ENCODE measurements at places on chromosomes 4 and X.

DNA sequence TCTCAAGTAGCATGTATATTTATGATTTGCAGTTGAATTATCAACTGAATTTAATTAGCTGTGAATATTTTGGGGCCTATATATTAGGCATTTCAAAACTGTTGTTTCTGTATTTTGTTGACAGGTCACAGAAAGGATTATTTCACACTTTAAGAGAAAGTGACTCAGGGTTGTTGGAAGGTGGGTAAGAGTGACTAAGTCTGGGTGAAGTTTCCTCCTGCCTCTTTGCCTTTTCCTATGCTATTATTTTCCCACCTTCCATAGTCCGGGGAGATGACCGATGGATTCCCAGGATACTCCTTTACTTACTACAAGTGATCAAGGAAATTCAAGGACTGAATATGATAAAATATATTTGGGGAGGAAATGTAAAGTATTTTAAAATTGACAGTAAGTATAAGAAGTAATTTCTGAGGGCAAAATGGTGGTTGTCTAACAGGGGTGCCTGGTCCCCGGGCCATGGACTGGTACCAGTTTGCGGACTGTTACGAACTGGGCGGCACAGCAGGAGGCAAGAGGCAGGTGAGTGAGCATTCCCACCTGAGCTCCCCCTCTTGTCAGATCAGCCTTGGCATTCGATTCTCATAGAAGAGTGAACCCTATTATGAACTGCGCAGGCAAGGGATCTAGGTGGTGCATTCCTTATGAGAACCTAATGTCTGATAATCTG is 175.5 kb upstream of the GPRIN3 start:
- DNase-seq = no peak

DNA sequence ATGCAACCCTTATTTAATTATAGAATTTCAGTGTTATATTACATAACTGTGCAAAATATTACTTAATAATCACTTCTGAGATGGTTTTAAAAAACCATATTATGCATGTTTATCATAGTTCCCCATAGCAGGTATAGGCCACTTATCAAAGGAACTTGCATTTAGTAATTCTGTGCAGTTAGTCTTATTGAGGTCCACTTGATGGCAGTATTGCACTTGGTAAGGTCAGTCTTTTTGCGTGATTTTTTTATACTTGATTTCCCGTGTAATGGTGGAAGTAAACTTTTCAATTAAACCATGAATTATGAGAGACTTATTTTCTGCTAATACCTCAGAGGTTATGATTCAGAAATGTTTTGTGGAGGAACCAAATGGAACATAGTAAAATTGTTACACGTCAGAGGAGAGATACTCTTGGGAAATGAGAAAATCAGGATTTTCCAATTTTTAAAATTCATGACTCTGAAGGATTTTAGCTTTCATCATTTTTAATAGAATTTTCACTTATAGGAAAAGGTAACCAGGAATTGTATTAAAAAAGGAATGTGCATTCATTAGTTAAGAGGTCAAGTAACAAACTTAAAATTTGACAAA is 230.0 kb downstream of the CCSER1 start:
- DNase-seq = peak; percentile 57

GRCh38 chr4:1572521-1572920 is 111.6 kb downstream of the FAM53A start:
- DNase-seq = no peak

DNA sequence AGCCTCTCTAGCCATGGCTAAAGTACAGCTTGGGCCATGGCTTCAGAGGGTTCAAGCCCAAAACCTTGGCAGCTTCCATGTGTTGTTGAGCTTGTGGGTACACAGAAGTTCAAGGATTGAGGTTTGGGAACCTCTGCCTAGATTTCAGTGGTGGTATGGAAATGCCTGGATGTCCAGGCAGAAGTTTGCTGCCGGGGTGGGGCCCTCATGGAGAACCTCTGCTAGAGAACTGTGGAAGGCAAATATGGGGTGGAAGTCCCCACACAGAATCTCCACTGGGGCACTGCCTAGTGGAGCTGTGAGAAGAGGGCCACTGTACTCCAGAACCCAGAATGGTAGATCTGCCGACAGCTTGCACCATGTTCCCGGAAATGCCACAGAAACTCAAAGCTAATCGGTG is 59.5 kb downstream of the NEXMIF start:
- no peak for DNase-seq

GRCh38 chr4:20773144-20773997 is 73.1 kb downstream of the PACRGL start:
- no peak for DNase-seq

DNA sequence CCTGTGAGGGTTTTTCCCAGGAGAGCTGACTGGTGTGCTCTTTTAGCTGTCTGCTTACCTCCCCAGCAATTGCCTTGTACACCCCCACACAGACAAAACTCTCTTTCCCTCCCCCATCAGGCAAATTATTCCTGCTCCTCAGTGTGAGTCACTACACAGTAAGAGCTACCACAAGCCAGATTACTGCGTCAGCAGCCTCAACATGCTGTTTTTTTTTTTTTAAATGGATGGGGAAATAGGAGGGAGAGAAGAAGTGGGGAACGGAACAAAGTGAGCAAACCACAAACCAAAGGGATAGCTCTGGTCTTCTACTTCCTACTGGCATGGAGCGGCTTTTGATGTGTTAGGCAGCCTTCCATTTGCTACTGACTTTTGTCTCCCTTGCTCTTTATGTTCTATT is 107.5 kb upstream of the ACSL4 start:
- DNase-seq = no peak

DNA sequence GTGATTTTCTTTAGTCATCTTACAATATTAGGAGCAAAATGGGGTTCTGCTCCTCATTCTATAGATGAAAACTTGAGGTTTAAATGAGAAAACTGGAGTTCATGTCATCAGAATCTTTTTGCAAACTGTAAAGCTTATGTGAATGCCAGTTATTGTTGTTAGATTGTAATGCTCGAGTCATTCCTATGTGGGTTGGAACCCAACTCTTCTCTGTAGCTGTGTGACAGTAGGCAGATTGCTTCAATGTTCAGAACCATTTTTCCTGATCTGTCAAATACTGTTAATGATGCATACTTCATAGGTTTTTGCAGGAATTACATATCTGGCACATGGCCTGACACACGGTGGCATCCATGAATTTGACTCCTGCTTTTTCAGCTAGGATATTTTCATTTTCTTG is 178.9 kb downstream of the RAPGEF2 start:
- DNase-seq = no peak

All from DMS153 (cell line).